Renal pelvis (tissue), 12 donors: ENCODE measurements at places on chromosomes 12 and 14. TPM values are rescaled to one million over a fixed set of nuclear protein-coding genes. Genes with fewer than 3 reads are reported as not detected.

DNA sequence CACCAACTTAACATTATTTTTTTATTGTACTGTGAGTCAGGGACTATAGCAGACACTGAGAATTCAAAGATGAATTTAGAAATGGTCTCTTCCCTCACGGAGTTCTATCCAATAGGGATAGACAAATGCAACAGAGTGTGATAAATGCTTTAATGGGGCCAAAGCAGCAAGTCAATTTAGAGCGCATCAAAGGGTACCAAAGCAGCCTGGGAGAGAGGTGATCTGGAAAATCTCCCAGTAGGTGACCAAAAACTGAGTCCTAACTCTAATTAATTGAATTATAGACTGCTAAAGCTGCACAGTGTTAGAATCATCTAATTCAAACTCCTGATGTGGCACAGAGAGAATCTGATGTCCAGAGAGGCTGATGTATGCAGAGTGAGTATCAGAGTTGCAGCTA, 2.6 kb downstream of the LIN7A start:
- no peak for DNase-seq

DNA sequence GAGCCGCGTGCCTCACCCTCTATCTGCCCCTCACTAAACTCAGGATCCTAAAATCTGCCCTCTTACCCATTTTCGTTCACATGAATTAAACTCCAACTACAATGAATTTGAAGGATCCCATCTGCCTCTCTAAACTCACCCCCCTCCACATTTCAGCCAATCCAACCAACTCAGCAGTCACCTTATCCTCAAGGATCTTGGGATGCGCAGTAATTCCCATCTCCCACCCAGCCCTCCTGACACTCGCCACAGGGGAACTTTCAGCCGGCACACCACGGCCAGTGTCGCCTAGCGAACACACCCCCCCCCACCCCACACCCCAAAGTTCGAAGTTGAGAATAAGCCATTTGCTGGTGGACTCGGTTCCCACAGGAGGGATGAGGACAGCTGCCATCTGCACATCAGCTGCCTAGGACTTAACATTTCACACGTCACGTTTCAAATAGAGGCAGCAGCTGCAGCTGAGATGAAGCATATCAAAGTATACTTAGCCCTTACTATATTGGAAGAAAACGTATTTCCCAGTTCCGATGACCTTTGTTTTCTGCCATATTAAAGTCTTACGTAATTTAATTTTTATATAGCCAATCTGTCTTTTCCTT, 8.7 kb upstream of the SELPLG start:
- no peak for DNase-seq

- no peak for DNase-seq
Observed at GRCh38 chr12:34033628-34034296, 11.5 kb downstream of the ALG10 start.

The ZNF140 gene
- 43.7 TPM for polyA plus RNA-seq

The KRT2 gene
- not detected for polyA plus RNA-seq
